ENCODE measurements at places on chromosomes 2 and 18.

DNA sequence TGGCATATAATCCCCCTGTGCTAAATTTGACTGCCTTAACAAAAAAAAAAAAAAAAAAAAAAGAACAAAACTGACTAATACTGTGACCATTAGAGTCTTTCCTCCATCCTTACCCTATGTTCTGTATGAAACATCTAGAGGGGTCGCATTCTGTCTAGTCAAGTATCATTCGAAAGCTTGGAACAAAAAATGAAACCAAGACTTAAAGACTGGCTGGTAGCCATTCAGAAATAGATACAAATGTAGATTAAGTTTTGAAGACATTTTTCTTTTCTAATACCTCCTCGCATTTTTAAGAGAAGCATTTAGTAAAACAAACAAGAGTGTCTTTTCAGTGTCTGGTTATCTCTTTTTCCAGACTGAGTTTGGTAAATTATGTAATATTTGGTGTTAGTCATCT is 66.7 kb downstream of the SPATS2L start:
- no peak for DNase-seq

DNA sequence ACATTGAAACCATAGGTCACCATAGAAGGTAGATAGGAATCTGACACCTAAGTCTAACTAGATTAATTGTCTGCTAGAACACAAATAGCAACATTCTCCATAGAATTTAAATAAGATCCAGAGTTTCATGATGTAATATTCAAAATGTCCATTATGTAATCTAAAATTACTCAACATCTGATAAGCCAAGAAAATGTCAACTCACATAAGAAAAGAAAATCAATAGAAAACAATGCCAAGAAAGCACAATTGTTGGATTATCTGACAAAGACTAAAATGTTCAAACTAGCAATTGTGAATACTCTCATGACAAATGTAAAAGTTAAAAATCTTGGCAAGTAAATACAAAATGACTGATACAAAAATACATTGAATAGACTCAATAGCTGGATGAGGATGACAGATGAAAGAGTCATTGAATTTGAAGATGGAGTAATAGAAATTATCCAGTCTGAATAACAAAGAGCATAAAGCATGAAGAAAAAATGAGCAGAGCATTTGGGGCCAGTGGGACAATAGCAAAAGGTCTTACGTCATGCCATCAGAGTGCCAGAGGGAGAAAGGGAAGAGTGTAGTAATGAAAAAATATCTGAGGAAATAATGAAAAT is 358.6 kb downstream of the METTL4 start:
- no peak for DNase-seq

DNA sequence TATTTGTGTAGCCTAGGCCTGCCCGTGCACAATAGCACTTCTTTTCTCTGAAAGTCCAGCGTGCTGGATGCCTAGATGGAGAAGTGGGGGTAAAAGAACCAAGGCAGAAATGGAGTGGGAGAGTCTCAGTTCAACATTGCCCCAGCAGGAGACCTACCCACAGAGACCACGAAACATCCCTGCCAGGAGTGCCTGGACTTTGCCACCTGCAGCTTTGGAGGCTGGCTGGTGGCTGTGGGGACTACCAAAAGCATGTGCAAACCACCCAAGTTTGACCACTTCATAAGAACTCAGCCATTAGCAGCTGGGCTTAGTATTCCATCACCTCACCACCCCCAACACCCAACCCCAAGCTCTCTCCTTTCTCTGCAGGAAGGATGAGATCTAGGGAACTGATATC is 416.9 kb upstream of the ID2 start:
- DNase-seq, result no peak

GRCh38 chr2:21633911-21634310 is 510.1 kb downstream of the TDRD15 start:
- DNase-seq, result no peak

DNA sequence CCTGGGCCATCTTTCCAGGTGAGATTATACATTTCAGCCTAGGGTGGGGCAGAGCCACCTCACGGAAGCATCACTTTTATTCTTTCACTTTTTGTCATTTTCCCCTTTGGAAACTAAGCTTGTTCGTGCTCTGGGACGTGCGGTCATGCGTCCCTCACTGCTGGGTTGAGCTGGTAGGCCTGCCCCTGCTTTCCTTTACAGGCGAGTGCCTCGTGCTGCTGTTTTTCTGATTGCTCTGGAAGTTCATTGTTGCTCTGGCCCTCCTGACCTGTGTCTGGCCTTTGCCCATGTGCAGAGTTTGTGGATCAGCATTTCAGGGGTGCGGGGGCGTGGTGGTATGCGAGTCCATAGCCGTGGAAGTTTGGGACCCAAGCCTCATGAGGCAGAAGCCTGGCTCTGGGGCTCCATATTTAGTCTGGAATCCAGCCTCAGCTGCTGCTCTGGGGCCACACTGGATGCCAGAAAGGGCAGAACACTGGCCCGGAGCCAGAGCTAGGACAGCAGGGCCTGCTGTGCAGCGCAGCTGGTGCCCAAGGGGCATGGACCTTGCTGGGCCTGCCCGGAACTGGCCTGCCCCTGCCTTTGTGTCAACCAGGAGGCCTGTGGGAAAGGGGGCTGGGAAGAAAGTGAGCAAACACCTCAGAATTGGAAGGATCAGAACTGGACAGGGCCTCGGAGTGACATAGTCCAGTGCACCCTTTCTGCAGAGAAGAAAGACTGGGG is 51.1 kb downstream of the CTIF start:
- no peak for DNase-seq

DNA sequence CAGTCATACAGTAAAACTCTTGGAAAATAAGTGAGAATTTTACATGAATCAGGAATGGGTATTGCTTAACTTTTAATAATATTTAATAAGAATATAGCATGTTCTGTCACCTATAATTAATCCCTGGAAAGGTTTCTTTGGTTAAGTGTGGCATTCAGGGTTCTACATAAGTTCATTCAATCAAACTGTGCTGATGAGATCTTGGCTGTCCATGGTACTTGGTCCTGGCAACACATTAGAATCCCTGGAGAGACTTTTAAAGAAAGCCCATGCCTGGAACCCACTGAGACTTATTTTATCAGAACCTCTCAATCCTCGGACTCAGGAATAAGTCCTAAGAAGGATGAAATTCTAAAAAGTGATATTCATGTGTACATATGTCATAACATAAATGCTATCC is 60.3 kb downstream of the CERKL start:
- no peak for DNase-seq

DNA sequence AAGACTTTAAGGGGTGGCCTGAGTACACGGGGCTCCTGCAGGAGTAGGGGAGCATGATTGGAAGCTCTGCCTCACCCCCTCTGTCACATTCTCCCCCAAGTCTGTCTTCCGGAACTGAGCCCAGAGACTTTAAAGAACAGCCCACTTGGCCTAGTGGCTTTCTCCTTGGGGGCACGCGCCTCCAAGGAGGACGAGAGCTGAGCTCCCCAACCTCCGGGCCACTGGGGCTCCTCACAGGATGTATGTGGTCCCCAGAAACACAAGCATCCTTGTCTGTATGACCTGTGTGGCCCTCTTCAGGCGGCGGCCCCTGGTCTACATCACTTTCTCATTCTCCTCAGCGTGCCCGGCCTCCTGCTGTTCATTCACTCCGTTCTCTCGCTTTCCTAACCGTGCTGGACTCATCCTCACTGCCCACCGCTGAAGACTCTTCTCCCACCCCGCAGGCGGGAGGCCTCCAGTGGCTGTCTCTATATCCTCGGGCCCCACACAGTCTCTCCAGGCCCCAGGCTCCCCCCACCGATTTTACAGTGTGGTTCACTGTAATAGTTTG is 23.7 kb downstream of the KCNF1 start:
- no peak for DNase-seq

All from esophagus squamous epithelium (tissue), 5 donors.